Trophoblast cell (in vitro differentiated cells and primary cell): ENCODE measurements at places on chromosomes 6 and 20.

DNA sequence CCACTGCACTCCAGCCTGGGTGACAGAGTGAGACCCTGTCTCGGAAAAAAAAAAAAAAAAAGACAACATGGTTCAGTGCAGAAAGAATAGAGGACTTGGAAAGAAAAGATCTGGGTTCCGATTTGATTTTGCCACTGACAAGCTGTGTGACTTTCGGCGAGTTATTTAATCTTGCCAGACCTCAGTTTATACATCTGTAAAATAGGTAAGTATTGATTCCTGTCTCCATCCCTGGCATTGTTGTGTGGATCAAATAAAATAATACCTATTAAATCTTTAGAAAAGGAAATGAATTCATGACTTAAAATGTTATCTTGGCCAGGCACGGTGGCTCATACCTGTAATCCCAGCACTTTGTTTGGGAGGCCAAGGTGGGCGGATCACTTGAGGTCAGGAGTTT is 7.0 kb downstream of the ITCH start:
- no peak overlapping the region for H3K4me3 ChIP-seq
- DNase-seq = no peak
- peaks cover 5% of the 10 kb centered on the region for H3K4me1 ChIP-seq
- H3K27ac ChIP-seq = no peak overlapping the region
- peaks cover 26% of the 10 kb centered on the region for H3K36me3 ChIP-seq
- no peaks in the 10 kb centered on the region for H3K27me3 ChIP-seq

GRCh38 chr20:6008254-6008653 is 45.6 kb downstream of the LRRN4 start:
- H3K4me1 ChIP-seq = peaks cover 5% of the 10 kb centered on the region
- no peak overlapping the region for H3K4me3 ChIP-seq
- no peak overlapping the region for H3K27ac ChIP-seq
- no peaks in the 10 kb centered on the region for H3K27me3 ChIP-seq

DNA sequence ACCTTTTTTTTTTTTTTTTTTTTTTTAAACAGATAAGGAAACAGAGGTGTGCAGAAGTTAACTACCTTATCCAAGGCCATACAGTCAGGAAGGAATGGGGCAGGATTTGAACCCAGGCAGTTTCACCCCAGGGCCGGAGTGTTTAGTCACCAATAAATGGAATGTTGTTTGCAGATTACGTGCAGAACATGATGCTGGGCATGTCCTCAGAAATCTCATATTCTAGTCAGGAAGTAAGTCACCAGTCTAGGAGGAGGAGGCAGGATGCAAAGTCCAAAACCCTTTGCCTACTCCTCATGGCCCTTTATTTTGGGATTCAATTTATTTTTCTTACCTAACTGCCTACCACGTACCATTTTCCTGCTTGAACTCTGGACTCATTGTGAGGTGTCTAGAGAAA is 57.1 kb upstream of the LRRC1 start:
- H3K36me3 ChIP-seq = no peaks in the 10 kb centered on the region
- H3K4me1 ChIP-seq = peaks cover 13% of the 10 kb centered on the region
- H3K27ac ChIP-seq = no peak overlapping the region
- H3K4me3 ChIP-seq = no peak overlapping the region
- peak; percentile 67 for DNase-seq

- no peaks in the 10 kb centered on the region for H3K36me3 ChIP-seq
- DNase-seq = no peak
- no peak overlapping the region for H3K4me3 ChIP-seq
- H3K4me1 ChIP-seq = peaks cover 4% of the 10 kb centered on the region
These were observed 147.5 kb downstream of the BCAS1 start for GRCh38 chr20:53922901-53923314.

DNA sequence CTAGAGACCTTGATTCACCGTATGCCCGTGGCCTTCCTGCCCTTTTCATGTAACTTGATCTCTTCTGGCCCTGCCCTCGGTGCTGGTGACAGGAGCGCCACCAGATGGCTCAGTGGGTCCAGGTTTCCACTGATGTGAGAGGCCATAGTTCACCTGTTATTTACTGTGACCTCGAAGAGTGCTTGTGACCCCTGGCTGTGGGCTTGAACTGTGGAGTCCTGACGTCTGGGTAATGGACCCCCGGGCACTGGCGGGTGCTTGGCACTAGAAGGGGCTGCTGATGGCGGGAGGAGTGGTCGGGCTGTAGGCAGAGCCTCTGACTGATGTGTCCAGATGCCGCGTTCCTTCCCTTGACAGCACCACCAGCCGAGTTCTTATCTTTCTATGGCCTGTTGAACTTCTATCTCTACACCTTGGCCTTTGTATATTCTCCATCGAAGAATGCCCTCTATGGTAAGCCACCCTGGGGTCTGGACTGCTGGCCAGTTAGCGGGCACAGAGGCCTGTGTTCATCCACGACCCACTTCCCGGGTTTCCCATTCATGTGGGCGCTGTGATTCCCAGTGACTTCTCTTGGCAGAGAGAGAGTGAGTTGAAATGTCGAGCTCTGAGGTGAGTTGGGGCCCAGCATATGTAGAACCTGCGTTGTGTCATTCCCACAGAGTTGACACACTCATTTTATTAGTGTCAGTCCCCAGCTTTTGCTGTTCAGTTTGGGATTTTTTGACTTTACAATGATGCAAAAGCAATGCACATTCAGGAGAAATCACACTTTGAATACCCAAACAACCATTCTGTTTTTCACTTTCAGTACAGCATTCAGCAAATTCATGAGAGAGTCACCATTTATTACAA is 14.9 kb downstream of the DYNLT1 start:
- peaks cover 48% of the 10 kb centered on the region for H3K36me3 ChIP-seq
- H3K27ac ChIP-seq = no peak overlapping the region
- no peaks in the 10 kb centered on the region for H3K27me3 ChIP-seq
- peak; percentile 42 for DNase-seq
- peaks cover 4% of the 10 kb centered on the region for H3K4me1 ChIP-seq
- no peak overlapping the region for H3K4me3 ChIP-seq

DNA sequence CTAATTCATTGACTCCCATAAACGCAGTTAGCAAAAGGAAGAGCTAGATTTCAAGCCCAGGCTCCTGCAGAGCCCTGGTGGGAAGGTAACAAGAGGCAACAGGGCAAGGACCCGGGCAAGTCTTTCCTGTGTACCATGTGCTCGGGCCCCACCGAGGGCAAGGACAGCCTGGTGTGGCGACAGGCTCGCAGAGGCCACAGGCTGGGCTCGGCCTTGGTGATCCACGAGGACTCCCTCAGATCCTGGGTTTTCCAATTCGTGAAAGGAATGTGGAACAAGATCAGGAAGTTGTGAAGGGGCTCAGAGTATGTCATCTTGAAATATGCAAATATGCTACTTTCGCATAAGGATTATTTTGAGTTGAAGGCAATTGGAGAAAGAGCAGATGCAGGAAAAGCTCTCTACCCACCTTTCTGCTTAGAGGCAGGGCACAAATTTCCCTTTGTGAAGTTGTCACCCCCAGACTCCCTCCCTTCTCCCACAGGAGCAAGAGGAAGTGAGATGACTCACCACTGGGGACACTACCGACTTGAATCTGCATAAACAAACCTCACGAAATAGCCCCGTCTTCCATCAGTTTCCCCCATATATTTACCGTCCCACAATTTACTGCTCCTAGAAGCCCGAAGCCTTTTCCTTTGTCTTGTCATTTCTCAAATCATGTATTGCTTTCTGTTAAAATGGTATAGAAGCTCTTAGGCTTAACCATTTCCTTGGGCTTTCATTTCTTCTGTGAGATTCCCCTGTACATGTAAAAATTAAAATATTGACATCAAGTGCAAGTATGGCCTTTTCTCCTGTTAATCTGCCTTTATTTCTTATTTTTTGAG is 79.0 kb downstream of the PSMG4 start:
- peaks cover 27% of the 10 kb centered on the region for H3K4me1 ChIP-seq
- no peak overlapping the region for H3K4me3 ChIP-seq
- H3K27me3 ChIP-seq = no peaks in the 10 kb centered on the region
- H3K36me3 ChIP-seq = no peaks in the 10 kb centered on the region
- H3K27ac ChIP-seq = peak overlapping the region; percentile 6

GRCh38 chr20:9322661-9323060 is 191.7 kb upstream of the LAMP5 start:
- H3K27ac ChIP-seq = no peak overlapping the region
- H3K36me3 ChIP-seq = no peaks in the 10 kb centered on the region
- no peaks in the 10 kb centered on the region for H3K4me1 ChIP-seq
- DNase-seq = no peak

- H3K36me3 ChIP-seq = no peaks in the 10 kb centered on the region
- H3K4me3 ChIP-seq = no peak overlapping the region
- no peak overlapping the region for H3K27ac ChIP-seq
- DNase-seq = no peak
These were observed 95.9 kb upstream of the PRL start for GRCh38 chr6:22392711-22393110.

- H3K27ac ChIP-seq = no peak overlapping the region
- no peaks in the 10 kb centered on the region for H3K36me3 ChIP-seq
- no peaks in the 10 kb centered on the region for H3K4me1 ChIP-seq
- no peaks in the 10 kb centered on the region for H3K27me3 ChIP-seq
- no peak overlapping the region for H3K4me3 ChIP-seq
- peak; percentile 97 for DNase-seq
These were observed 182.5 kb downstream of the EDN1 start for GRCh38 chr6:12472601-12473038.

- no peaks in the 10 kb centered on the region for H3K36me3 ChIP-seq
- DNase-seq = no peak
- no peak overlapping the region for H3K4me3 ChIP-seq
- H3K27ac ChIP-seq = no peak overlapping the region
- peaks cover 21% of the 10 kb centered on the region for H3K4me1 ChIP-seq
- no peaks in the 10 kb centered on the region for H3K27me3 ChIP-seq
These were observed 104.6 kb downstream of the TFAP2A start for GRCh38 chr6:10310330-10310653.

- H3K36me3 ChIP-seq = no peaks in the 10 kb centered on the region
- no peak for DNase-seq
- H3K4me1 ChIP-seq = peaks cover 2% of the 10 kb centered on the region
- H3K27ac ChIP-seq = no peak overlapping the region
- no peak overlapping the region for H3K4me3 ChIP-seq
These were observed 5.1 kb downstream of the ELOVL2 start for GRCh38 chr6:11039040-11039439.

GRCh38 chr6:46690141-46690755 is 2.6 kb downstream of the TDRD6 start:
- no peaks in the 10 kb centered on the region for H3K27me3 ChIP-seq
- no peaks in the 10 kb centered on the region for H3K36me3 ChIP-seq

- H3K36me3 ChIP-seq = no peaks in the 10 kb centered on the region
- no peaks in the 10 kb centered on the region for H3K4me1 ChIP-seq
- H3K27ac ChIP-seq = no peak overlapping the region
- H3K4me3 ChIP-seq = no peak overlapping the region
- no peak for DNase-seq
These were observed 117.4 kb upstream of the PRDM1 start for GRCh38 chr6:105968603-105969333.

DNA sequence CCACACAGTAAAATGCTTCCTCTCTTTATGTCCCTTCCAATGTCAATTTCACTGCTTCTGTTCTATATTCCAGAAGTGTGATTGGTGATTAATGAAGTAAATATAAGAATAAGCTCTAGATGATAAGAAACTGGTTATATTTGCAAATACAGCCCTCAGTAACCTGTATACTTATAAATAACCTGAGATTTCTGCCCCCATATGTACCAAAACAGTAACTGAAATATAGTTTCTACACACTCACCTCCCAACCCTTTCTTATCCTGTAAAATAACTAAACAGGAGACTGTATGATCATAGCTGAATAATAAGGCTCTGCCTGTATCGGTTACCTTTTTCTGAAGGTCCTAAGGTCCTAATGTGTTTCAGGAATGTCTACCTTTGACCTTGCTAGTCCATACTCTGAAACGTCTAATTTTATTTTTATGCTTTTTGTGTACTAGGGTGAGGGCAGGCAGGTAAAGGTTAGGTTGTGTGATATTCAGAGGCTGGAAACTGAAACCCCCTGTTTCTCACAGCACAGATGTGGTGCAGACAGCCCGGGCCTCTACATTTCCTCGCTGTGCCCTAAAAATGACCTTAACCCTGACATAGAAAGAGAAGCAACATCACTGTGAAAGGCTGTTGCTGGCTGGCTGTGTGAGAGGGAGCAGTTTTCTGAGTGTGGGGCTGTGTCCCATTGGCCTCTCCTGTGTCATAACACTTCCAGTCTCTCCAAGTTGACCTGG is 378.8 kb downstream of the CENPW start:
- H3K36me3 ChIP-seq = no peaks in the 10 kb centered on the region
- H3K4me1 ChIP-seq = no peaks in the 10 kb centered on the region
- H3K27me3 ChIP-seq = no peaks in the 10 kb centered on the region
- DNase-seq = no peak
- no peak overlapping the region for H3K4me3 ChIP-seq

- H3K27me3 ChIP-seq = no peaks in the 10 kb centered on the region
- DNase-seq = no peak
- no peak overlapping the region for H3K27ac ChIP-seq
- H3K36me3 ChIP-seq = no peaks in the 10 kb centered on the region
- H3K4me1 ChIP-seq = no peaks in the 10 kb centered on the region
These were observed 168.6 kb downstream of the ZFAND3 start for GRCh38 chr6:37988127-37988526.

DNA sequence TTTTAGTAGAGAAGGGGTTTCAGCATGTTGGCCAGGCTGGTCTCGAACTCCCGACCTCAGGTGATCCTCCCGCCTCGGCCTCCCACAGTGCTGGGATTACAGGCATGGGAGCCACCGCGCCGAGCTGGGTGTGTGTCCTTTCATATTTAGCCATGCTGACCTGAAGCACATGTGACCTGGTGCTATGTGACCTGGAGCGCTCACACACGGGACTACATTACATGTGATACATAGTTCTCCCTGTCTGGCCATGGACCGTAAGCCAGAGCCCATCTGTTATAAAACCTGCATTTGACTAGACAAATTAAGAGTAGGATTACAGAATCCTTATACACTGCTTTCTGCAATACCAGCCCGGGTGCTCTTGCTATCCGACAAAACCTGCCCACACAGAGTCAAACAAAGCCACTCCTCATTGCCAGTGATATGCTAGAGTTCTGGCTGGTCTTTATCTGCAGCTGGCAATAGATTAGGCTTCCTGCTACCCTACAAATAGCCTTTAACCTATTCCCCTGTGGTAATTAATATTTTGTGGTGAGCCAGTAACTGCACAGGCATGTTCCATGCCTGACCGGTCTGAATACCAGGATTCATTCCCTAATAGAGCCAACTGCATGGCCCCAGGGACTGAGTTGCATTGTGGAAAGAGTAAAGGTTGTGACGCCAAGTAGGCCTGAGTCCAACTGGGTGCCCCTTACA is 26.3 kb upstream of the FAM50B start:
- DNase-seq = peak; percentile 96
- no peaks in the 10 kb centered on the region for H3K27me3 ChIP-seq
- peak overlapping the region; percentile 36 for H3K27ac ChIP-seq
- H3K36me3 ChIP-seq = no peaks in the 10 kb centered on the region

GRCh38 chr6:158718461-158719046 is 68.7 kb downstream of the SYTL3 start:
- H3K27ac ChIP-seq = no peak overlapping the region
- no peaks in the 10 kb centered on the region for H3K27me3 ChIP-seq
- peaks cover 29% of the 10 kb centered on the region for H3K4me1 ChIP-seq
- no peaks in the 10 kb centered on the region for H3K36me3 ChIP-seq
- peak; percentile 83 for DNase-seq
